ENCODE measurements at places on chromosomes 1 and 21.

GRCh38 chr1:184405801-184406142 lies 18.9 kb downstream of the C1orf21 start:
- no peak for DNase-seq

DNA sequence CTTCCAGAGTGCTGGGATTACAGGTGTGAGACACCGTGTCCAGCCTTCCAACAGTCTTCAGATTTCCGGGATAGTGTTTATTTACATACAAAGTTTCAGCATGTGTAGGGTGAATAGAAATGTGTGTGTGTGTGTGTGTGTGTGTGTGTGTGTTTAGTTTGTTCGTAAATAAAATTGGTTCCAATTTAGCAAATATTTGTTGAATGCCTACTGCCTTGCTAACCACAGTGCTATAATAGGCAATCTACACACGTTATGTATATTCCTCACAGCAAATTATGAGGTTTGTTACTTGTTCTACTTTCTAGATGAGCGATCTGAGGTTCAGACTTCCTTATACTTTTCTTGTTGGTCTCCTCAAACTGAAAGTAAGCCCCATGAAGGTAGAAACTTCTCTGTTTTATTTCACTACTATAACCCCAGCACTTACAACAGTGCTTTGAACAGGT lies 32.8 kb upstream of the EPS15 start:
- DNase-seq = no peak

DNA sequence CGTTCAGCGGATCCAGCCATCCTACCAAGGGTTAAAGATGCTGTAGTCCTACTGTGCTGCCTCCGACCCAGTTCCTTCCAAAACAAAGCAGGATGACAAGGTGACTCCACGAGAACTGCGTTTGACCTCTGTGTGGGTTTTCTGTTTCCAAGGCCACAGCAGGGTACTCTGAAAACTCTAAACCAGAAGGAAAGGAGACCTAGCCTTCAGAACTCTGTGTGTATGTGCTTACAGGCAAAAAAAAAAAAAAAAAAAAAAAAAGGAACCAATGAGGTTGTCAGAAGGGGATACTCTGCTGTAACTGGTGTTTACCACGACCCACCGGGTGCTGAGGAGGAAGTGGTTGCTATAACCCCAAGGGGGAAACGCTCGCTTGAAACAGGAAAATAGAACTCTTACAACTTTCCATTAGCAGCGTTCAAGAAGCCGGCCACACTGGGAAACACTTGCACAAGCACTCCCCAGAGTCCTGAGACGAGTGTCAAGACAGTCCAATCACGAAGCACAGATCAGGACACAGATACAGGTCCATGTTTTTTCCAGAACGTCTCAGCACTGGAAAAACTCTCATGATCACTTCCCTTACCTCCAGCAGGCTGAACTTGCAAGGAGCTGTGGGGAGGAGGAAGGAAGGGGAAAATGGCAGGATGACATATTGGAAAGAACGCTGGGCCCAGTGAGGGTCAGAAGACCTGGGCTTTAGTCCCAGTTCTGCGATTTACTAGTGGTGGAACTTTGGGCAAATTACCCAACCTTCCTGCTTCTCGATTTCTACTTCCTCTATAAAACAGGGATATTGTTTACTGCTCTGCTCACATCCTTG lies 64.0 kb downstream of the ITPKB start:
- no peak for DNase-seq

DNA sequence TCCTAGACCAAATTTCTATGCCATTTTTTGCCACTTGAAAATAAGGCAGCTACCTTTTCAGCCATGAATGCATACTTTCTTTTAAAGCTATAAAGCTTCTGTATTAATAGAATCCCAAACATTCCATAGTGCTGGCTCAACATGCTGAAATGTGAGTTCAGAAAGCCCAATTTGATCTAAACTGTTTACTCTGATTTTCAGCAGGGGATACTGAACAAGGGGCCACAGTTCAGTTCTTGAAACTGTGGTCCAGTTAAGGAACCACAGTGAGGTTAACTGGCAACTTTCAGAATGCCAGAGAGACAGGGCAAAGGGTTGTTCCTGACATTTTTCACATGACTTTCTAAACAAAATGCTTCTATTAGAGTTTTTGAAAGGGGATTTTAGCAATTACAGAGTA lies 85.7 kb upstream of the COL11A1 start:
- no peak for DNase-seq

DNA sequence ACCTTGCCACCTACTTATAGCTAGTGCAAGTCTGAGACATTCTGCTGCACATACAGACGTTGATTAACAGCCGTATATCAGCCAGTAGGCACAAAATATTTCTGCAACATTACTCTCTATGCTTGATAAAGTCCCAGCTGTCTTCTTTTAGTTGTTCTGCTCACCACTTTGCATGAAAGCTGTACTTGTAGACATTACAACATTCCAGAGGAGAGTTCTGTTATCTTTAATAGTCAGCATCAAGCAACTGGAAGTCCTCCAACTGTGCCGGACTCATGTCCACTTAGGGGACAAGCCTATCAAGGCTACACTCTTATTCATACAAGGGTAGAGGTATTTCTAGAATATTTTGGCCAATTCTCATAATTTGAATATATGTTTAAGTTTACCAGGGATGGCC lies 50.0 kb downstream of the CACHD1 start:
- DNase-seq = no peak

DNA sequence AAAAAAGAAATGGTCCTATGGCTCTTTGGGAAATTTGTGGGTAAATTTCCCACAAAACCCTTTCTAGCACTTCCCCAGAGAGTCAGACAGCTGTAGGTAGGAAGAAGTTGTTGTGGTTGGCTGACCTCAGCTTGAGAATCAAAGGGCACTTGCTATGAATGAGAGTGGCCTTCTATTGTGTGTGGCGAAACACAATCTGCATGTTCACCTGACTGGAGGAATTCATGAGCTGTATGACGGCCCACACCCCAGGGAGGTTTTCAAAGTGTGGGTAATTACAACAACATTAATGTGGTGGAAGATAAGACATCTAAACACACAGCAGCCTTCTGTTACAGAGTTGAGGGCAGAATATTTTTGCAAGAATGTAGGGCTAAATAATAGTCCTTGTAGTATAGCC lies 38.8 kb downstream of the NGF start:
- no peak for DNase-seq

DNA sequence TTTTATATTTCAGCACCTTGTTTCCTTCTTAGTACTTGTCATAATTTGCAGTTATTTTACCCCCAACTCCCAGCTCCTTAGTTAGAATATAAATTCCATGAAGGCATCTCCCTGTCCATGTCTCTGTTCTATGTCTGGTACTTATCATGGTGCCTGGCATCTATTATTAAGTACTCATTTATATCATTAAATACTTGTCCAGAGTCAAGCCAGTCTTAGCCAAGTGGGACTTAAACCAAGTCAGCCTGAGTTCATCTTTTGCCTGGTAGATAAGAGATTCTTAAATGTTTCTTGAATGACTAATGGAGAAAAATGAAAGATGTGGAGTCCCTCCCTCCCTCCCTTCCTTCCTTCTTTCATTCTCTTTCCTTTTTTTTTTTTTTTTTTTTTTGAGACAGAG lies 9.4 kb downstream of the SLC25A44 start:
- DNase-seq = no peak

- DNase-seq = no peak
These were observed 72.4 kb downstream of the AGBL4 start for GRCh38 chr1:49951385-49951784.

GRCh38 chr1:206706806-206707366 lies 22.2 kb downstream of the MAPKAPK2 start:
- DNase-seq = no peak

DNA sequence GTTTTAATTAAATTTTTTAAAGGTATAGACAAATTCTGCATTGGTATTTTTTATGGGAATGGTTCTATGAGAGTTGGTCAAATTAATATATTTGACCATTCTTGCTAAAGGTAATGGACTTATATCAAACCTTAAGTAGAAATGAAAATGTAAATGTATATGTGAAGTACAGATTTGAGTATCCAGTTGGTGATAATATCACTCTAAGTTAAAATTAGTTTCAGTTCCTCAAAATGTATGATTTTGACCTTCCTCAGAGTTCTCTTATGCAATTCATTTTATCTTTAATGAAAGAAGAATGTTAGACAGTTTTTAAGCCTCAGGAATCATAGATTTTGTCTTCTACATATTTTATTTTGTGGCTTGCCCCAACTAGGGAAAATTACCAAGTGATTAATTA lies 1291.5 kb upstream of the B3GALT2 start:
- no peak for DNase-seq

DNA sequence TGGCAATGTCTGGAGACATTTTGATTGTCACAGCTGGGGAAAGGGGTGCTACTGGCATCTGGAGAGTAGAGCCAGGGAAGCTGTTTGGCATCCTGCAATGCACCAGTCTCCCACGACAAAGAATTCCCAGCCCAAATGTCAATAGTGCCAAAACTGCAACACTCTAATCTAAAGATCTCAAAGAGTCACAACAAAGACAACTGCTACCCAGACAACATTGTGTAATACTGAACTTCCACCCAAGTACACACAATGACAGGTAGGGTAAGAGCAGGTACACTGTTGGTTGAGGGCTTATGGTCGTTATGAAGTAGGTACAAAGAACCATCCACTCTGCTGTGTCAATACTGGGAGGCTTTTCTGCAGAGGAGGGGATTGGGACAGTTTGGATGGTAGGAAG lies 8.2 kb upstream of the TMEM51 start:
- no peak for DNase-seq

- no peak for DNase-seq
These were observed 101.9 kb upstream of the SLC45A1 start for GRCh38 chr1:8216005-8216404.

GRCh38 chr1:23118957-23119792 lies 49.5 kb downstream of the LUZP1 start:
- no peak for DNase-seq

- no peak for DNase-seq
These were observed 37.6 kb downstream of the BEND5 start for GRCh38 chr1:48739091-48739490.

DNA sequence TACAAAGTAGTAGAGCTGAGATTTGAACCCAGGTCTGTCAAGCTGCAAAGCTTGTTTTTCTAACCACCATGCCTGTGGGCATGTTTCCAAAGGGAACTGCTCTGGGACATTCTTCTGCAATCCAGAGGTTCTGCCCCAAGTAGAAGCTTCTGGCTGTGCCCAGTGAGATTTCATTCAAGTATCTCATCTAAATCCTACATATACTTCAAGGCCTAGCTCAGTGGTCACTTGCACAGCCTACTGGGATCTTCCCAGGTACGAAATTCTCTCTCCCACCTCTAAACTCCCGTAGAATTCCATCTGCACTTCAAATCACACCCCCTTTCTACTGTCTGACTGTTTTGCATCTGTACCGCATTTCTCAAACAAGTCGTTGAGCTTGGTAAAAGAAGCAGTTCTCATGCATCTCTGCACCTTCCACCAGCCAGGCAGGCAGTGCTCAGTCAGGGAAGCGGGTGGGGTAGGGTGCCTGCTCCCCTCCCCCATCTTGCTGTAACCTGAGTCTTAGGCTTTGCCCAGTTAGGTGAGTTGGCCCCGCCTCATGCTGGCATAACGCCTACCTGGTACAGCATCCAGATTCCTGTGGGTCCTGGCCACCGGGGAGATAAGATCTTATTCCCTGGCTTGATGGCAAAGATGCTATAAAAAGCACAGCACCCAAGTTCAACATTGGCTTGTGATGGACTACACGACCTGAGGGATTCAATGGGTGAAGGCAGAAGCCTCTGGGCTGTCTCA lies 13.5 kb downstream of the SLC9A1 start:
- DNase-seq = no peak

GRCh38 chr1:224554620-224555259 lies 61.4 kb upstream of the CNIH3 start:
- DNase-seq = no peak

DNA sequence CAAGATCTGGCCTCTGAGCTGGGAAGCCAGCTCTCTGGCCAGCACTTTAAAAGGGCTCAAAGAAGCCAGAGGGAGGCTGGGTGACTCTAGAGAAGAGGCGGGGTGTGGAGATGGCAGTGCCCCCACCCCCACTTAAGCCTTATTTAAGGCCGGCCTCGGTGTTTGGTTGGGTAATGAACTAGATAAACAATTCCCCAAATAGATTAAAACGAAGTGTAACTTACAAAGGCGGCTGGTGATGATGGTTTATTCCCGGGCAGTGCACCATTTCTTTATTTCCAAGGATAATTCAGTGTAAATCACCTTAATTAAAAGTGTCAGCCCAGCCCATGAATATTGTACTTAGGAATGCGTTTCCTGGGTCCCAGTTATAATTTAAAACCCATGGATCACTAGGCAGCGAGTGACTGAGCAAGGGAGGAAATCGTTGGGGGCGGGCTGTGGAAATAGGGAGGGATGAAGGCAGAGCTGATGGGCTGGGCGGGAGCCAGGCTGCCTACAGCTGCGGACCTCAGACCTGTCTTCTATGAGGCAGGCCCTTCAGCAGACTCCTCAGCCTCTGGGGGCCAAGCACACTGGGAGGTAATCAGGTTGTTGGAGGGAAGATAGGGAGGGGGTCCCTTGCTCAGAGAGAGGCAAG lies 54.9 kb downstream of the TMEM53 start:
- DNase-seq = no peak

- DNase-seq = no peak
These were observed 12.4 kb downstream of the HMGN1 start for GRCh38 chr21:39336457-39337008.

DNA sequence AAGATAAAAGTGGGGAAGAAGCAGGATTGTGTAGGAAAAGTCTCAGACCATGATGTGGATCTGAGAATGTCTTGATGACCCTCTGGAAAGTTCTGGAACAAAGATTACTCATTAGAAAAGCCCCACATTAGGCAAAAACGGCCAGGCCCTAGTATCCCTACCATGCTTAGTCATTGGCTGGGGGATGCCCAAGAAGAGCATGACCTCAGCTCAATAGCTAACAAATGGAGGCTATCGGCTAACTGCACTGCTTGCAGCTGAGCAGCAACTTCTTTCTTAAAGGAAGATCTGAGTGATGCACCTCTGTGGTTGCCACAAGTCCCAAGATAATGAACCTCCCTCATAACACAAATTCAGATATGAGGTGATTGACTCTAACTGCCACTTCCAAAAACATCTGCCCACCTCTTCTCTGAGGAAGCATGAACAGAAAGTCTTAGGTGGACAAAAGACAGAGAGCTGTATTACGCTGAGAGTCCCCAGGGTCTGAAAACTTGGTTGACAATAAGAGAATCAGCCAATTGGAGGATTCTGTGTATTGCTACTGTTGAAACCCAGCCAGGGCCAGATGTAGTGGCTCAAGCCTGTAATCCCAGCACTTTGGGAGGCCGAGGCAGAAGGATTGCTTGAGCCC lies 64.6 kb upstream of the AK4 start:
- DNase-seq = no peak

GRCh38 chr1:64838486-64838885 lies 93.6 kb downstream of the RAVER2 start:
- peak; percentile 52 for DNase-seq

GRCh38 chr1:61670016-61670415 lies 54.9 kb downstream of the TM2D1 start:
- DNase-seq = no peak

- peak; percentile 52 for DNase-seq
These were observed 11.4 kb upstream of the TBX15 start for GRCh38 chr1:118999348-119000071.

- no peak for DNase-seq
These were observed 79.9 kb upstream of the LYST start for GRCh38 chr1:235946571-235946981.

GRCh38 chr1:155080312-155081228 lies 1.9 kb downstream of the EFNA3 start:
- DNase-seq = no peak
